H9 (cell line): ENCODE measurements at places on chromosomes 12 and 14. TPM values are rescaled to one million over a fixed set of nuclear protein-coding genes. Genes with fewer than 3 reads are reported as not detected.
A peak's percentile ranks its signal among the peaks of the same experiment; 100 is the strongest.

Gene TAMALIN
- 1.1 and 1.2 TPM in 2 replicates for total RNA-seq

Gene ERBB3
- total RNA-seq: 51.2 and 56.5 TPM in 2 replicates

Gene OTUB2
- 3.6 and 3.7 TPM in 2 replicates for total RNA-seq

GRCh38 chr12:68306564-68306963 lies 25.6 kb downstream of the MDM1 start:
- no peaks in the 10 kb centered on the region for H3K27me3 ChIP-seq
- peaks cover 15% of the 10 kb centered on the region for H3K36me3 ChIP-seq
- no peaks in the 10 kb centered on the region for H3K4me1 ChIP-seq

- DNase-seq: no peak
- H3K27ac ChIP-seq: no peak overlapping the region
- H3K36me3 ChIP-seq: peaks cover 13% of the 10 kb centered on the region; the same call in 2 of the 3 replicates
- no peaks in the 10 kb centered on the region for H3K27me3 ChIP-seq
These were observed 1.5 kb downstream of the MTERF2 start for GRCh38 chr12:106985479-106985878.

DNA sequence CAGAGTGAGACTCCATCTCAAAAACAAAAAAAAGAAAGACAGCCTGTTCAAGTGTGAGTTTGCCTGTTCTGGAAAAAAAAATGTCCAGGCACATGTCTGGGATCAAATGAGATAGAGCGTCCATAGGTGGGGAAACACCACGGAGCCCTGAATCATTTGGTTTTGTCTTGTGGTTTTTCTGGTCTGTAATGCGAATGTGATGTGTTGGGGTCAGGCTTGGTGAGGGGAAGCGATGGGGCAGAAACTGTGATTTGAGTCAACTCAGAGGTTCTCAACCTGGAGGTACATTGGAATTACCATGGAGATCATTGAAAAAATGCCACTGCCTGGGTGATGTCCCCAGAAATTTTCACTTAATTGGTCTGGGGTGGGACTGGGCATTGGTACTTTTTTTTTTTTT lies 183.9 kb upstream of the PWP1 start:
- no peak overlapping the region for H3K4me3 ChIP-seq
- no peak overlapping the region for H3K27ac ChIP-seq
- DNase-seq: no peak
- no peaks in the 10 kb centered on the region for H3K27me3 ChIP-seq
- H3K4me1 ChIP-seq: no peaks in the 10 kb centered on the region; the same call in 1 of the 2 replicates

Gene KLRD1
- not detected in 2 replicates for total RNA-seq

- DNase-seq: no peak
- peaks cover 7% of the 10 kb centered on the region; the same call in 1 of the 2 replicates for H3K4me1 ChIP-seq
- no peak overlapping the region for H3K27ac ChIP-seq
- no peak overlapping the region for H3K4me3 ChIP-seq
These were observed 41.5 kb downstream of the ANO6 start for GRCh38 chr12:45257185-45257930.

GRCh38 chr12:89135976-89136634 lies 216.2 kb downstream of the DUSP6 start:
- no peak overlapping the region for H3K27ac ChIP-seq
- no peaks in the 10 kb centered on the region for H3K27me3 ChIP-seq
- no peaks in the 10 kb centered on the region for H3K36me3 ChIP-seq

Gene C14orf132
- total RNA-seq: 5.7 and 7.7 TPM in 2 replicates

Gene GMFB
- total RNA-seq: 71.0 and 79.2 TPM in 2 replicates

DNA sequence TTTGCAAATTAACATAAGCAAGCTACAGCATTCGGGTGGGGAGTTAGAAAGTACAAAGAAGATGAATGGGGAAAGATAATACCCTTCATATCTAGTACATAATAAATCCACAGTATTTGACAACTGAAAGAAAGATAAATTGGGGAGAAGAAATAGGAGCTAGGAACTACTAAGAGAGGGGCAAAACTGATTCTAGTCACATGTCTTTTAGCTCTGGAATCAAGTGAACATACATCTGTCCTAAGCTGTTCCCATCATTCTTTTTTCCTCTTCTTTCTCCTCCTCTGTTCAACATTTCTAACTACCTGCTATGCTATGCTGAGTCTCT lies 15.3 kb upstream of the APOF start:
- peaks cover 3% of the 10 kb centered on the region; the same call in 1 of the 2 replicates for H3K36me3 ChIP-seq
- no peaks in the 10 kb centered on the region for H3K4me1 ChIP-seq
- H3K4me3 ChIP-seq: no peak overlapping the region
- H3K27ac ChIP-seq: no peak overlapping the region
- no peaks in the 10 kb centered on the region for H3K27me3 ChIP-seq

- peak overlapping the region; percentile 98 for H3K4me3 ChIP-seq
- H3K27ac ChIP-seq: peak overlapping the region; percentile 18
- peaks cover 16% of the 10 kb centered on the region for H3K36me3 ChIP-seq
- H3K4me1 ChIP-seq: no peaks in the 10 kb centered on the region; the same call in 1 of the 2 replicates
- DNase-seq: no peak
- H3K27me3 ChIP-seq: no peaks in the 10 kb centered on the region
These were observed 774 bp upstream of the WDR20 start for GRCh38 chr14:102138961-102139285.

Gene CLEC4C
- 0.26 TPM in 2 replicates for total RNA-seq

Gene LGR5
- 0.09 and 0.13 TPM in 2 replicates for total RNA-seq

- no peaks in the 10 kb centered on the region for H3K36me3 ChIP-seq
- DNase-seq: no peak
- H3K4me1 ChIP-seq: no peaks in the 10 kb centered on the region
- H3K27me3 ChIP-seq: no peaks in the 10 kb centered on the region
- H3K4me3 ChIP-seq: peak overlapping the region; percentile 72; the same call in 1 of the 2 replicates
These were observed 79.9 kb downstream of the NEDD1 start for GRCh38 chr12:96986883-96987523.

GRCh38 chr12:47216150-47216677 lies 136.5 kb upstream of the AMIGO2 start:
- H3K27ac ChIP-seq: no peak overlapping the region
- H3K4me3 ChIP-seq: no peak overlapping the region
- no peaks in the 10 kb centered on the region; the same call in 1 of the 2 replicates for H3K4me1 ChIP-seq
- no peaks in the 10 kb centered on the region for H3K27me3 ChIP-seq
- no peaks in the 10 kb centered on the region for H3K36me3 ChIP-seq

GRCh38 chr12:54413284-54414190 lies 5.5 kb downstream of the ITGA5 start:
- H3K27me3 ChIP-seq: no peaks in the 10 kb centered on the region; the same call in 1 of the 2 replicates
- H3K4me1 ChIP-seq: no peaks in the 10 kb centered on the region
- no peak overlapping the region for H3K4me3 ChIP-seq
- no peak for DNase-seq

Gene TSPAN9
- total RNA-seq: 16.8 and 19.0 TPM in 2 replicates

DNA sequence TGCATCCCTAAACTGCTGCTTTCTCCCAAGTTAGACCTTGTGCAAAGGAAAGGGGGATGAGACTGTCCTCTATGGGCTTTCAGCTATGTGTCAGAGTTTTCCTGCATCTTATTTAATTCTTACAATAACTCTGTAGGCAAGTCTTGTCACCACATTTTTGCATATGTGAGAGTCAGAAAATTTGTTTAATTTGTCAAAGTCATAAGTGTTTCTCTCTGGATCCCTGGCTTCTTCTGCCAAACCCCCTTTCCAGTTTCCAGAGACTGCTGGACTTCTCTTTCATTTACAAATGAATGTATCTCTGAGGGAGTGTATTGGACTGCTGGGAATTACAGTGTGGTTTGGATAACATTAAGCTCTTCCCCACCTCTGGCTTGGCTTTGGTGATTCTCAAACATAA lies 877.6 kb upstream of the SEL1L start:
- no peak overlapping the region for H3K27ac ChIP-seq
- no peak overlapping the region for H3K4me3 ChIP-seq
- no peaks in the 10 kb centered on the region for H3K36me3 ChIP-seq
- no peak for DNase-seq

Gene PITPNM2
- 1.2 and 1.8 TPM in 2 replicates for total RNA-seq

DNA sequence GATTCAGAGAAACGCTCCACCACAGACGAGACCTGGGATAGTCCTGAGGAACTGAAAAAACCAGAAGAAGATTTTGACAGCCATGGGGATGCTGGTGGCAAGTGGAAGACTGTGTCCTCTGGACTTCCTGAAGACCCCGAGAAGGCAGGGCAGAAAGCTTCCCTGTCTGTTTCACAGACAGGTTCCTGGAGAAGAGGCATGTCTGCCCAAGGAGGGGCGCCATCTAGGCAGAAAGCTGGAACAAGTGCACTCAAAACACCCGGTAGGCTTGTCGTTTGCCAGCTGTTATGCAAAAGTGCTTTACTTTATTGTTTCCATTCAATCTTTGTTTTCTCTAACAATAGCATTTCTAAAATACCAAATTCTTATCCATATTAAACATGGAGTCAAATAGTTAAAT lies 287.3 kb downstream of the NAV3 start:
- H3K36me3 ChIP-seq: peaks cover 9% of the 10 kb centered on the region
- no peak overlapping the region for H3K27ac ChIP-seq
- no peaks in the 10 kb centered on the region for H3K4me1 ChIP-seq
- H3K27me3 ChIP-seq: no peaks in the 10 kb centered on the region
- DNase-seq: peak; percentile 74

Gene NTS
- 5.1 and 5.7 TPM in 2 replicates for total RNA-seq

Gene AMN
- 1.9 and 2.2 TPM in 2 replicates for total RNA-seq

DNA sequence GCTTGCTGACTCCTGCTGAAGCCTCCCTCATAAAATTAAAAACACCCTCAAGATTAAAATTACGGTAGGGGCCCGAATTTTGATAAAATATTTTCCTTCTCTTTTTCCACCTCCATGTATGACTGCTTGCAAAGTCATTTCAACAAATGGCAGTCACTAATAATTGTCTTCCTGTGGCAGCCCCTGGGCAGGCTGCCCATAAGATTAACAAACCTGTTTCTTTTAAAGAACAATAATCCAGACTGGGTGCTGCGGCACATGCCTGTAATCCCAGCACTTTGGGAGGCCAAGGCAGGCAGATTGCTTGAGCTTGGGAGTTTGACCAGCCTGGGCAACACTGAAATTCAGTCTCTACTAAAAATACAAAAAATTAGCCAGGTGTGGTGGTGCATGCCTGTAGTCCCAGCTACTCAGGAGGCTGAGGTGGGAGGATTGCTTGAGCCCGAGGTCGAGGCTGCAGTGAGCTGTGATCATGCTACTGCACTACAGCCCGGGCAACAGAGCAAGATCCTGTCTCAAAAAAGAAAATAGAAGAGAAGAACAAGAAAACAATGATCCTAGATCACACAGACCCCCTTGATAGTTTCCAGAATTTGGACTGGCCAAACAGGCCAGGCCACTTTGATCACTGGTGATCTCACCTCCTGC lies 8.7 kb downstream of the SAV1 start:
- H3K27ac ChIP-seq: peak overlapping the region; percentile 6
- no peak overlapping the region for H3K4me3 ChIP-seq
- no peaks in the 10 kb centered on the region for H3K4me1 ChIP-seq
- no peak for DNase-seq

Gene CIROP
- total RNA-seq: not detected in 2 replicates

Gene BTBD7
- total RNA-seq: 42.4 and 44.1 TPM in 2 replicates

Gene RNASE1
- total RNA-seq: 1.2 and 1.6 TPM in 2 replicates

Gene TGM1
- 1.8 and 2.9 TPM in 2 replicates for total RNA-seq

Gene OR6C2
- not detected in 2 replicates for total RNA-seq

DNA sequence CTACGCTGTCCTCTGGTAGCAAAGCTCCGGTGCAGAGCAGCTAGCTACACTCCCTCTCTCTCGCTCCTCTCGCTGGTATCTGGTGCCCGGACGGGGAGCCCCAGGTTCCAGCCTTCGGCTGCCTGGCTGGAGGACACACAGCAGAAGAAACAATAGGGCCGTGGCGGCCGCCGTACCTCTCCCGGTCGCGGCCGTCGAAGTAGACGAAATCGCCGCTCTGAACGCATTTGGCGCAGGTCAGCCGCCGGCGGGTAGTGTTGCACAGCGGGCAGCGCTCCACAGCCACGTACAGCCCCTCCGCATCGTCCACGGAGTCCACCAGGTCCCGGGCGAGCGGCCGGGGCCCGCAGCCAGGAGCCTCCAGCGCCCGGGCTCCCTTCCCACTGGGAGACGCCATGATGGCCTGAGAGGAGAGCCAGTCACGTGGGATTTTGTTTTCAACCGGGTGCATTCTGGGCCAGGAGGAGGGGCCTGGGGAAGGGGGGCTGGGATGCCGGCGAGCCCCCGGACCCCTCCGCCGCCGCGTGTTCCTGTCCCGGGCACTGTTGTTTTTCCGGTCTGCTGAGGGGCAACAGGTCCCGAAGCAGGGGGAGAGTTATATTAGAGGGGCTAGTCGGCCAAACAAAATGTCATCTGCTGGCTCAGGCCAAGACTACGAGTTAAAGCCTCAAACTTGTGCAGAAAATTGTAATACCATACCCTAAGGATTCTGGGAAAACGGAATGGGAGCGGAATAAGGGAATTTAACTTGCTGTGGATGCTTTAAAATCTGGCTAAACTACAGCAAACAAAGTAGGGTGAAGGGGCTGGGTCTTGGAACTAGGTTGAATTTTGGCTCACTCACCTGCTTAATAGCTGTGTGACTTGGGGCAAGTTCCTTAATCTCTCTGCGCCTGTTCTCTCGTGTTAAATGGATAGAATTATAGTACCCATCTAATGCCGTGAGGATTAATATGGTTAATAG lies at the start of gene ATG14:
TSS of gene ATG14 (minus strand) at position 405 of the 964 bp plus-strand sequence. CDS start at position 397, 8 bp downstream.
- no peaks in the 10 kb centered on the region for H3K4me1 ChIP-seq
- H3K27ac ChIP-seq: no peak within 1 kb of the TSS
- H3K4me3 ChIP-seq: peak within 1 kb of the TSS; percentile 94
- peak; percentile 88 for DNase-seq
- H3K36me3 ChIP-seq: no peaks in the 10 kb centered on the region
- H3K27me3 ChIP-seq: no peaks in the 10 kb centered on the region

DNA sequence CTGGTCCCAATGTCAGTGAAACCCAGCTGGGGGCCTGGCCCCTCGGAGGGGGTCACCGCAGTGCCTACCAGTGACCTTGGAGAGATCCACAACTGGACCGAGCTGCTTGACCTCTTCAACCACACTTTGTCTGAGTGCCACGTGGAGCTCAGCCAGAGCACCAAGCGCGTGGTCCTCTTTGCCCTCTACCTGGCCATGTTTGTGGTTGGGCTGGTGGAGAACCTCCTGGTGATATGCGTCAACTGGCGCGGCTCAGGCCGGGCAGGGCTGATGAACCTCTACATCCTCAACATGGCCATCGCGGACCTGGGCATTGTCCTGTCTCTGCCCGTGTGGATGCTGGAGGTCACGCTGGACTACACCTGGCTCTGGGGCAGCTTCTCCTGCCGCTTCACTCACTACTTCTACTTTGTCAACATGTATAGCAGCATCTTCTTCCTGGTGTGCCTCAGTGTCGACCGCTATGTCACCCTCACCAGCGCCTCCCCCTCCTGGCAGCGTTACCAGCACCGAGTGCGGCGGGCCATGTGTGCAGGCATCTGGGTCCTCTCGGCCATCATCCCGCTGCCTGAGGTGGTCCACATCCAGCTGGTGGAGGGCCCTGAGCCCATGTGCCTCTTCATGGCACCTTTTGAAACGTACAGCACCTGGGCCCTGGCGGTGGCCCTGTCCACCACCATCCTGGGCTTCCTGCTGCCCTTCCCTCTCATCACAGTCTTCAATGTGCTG lies 11.0 kb downstream of the ZBTB39 start:
- H3K36me3 ChIP-seq: peaks cover 7% of the 10 kb centered on the region
- H3K27me3 ChIP-seq: no peaks in the 10 kb centered on the region
- no peak overlapping the region for H3K27ac ChIP-seq
- no peaks in the 10 kb centered on the region for H3K4me1 ChIP-seq
- DNase-seq: peak; percentile 28

- H3K4me1 ChIP-seq: peaks cover 10% of the 10 kb centered on the region; the same call in 1 of the 2 replicates
- no peaks in the 10 kb centered on the region for H3K36me3 ChIP-seq
- no peak for DNase-seq
- H3K27me3 ChIP-seq: no peaks in the 10 kb centered on the region
- no peak overlapping the region for H3K27ac ChIP-seq
These were observed 239.7 kb downstream of the SLC41A2 start for GRCh38 chr12:104718304-104718929.

GRCh38 chr12:62914443-62915203 lies 20.3 kb downstream of the PPM1H start:
- peak overlapping the region; percentile 24 for H3K27ac ChIP-seq
- no peak overlapping the region for H3K4me3 ChIP-seq
- no peaks in the 10 kb centered on the region for H3K36me3 ChIP-seq
- no peaks in the 10 kb centered on the region for H3K27me3 ChIP-seq
- DNase-seq: no peak
